ENCODE measurements at places on chromosomes 16 and 17. TPM values are rescaled to one million over a fixed set of nuclear protein-coding genes. Genes with fewer than 3 reads are reported as not detected.
A peak's percentile ranks its signal among the peaks of the same experiment; 100 is the strongest.

CACNG4 gene
- under 0.01 TPM for total RNA-seq

CHST4 gene
- under 0.01 TPM for total RNA-seq

SLC25A39 gene
- 49.2 TPM for total RNA-seq

ZNF423 gene
- under 0.01 TPM for total RNA-seq

TLCD2 gene
- total RNA-seq, result 0.83 TPM

NPIPA7 gene
- not detected for total RNA-seq

G6PC1 gene
- total RNA-seq, result not detected

TMIGD1 gene
- not detected for total RNA-seq

LDHD gene
- total RNA-seq, result not detected

PROCA1 gene
- total RNA-seq, result 0.36 TPM

GRCh38 chr17:17186551-17187505 lies 19.3 kb downstream of the PLD6 start:
- no peak for DNase-seq

- DNase-seq, result peak; percentile 45
These were observed 86.0 kb upstream of the LHX1 start for GRCh38 chr17:36851250-36851649.

DNA sequence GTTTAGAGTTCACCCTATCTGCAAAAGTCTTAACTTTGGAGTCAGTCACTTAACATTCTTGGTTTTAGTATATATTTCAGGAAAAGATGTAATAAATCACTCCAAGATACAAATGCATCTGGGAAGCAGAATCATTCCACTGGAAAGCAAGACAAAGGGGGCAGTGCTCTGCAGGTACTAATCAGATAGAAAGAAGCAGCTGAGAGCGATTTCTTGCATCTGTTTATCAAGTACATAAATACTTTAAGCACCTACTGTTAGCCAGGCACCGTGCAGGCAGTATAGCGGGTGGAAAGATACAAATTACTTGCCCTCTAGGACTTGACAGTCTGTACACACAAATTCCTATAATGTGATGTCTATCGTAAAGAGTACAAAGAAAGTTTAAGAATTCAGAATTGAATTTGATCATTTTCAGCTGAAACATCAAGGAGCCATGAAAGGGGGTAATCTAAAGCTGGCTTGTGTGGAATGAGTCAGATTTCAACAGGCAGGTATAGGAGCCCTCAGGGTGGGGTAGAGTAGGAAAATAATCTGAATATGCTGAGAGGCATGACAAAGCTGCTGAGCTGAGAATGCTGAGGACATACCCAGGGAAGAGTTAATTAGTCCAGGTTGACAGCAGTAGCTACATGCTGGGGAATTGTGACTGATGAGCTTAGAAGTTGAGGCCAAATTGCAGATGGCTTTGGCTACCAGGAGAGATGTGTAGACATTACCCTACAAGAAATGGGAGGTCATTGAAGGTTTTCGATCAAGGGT lies 110.2 kb downstream of the CA10 start:
- no peak for DNase-seq

- DNase-seq, result peak; percentile 62
These were observed 135.1 kb upstream of the NOL11 start for GRCh38 chr17:67582673-67583081.

- DNase-seq, result no peak
These were observed 150.1 kb downstream of the CYB561 start for GRCh38 chr17:63295839-63296590.

DNA sequence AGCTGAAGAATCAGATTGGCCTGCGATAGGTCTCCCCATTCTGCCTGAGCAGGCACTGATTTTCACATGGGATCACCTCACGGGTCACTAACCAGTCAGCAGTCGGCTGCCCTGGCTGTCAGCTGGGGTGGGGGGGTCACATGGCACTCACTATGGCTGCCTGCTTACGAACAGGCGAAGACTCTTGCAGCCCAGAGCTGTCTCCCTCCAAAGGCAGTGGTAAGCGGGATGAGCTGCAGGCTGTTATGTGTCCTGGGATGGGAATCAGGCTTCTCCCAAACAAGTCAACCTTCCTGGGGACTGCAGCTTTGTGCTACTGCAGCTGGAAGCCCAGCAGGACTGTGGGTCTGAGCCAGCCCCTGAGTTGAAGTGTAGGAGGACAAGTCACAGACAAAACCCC lies 29.0 kb upstream of the ADORA2B start:
- no peak for DNase-seq

- peak; percentile 98 for DNase-seq
These were observed 39.7 kb downstream of the TBCD start for GRCh38 chr17:82791532-82791931.

GRCh38 chr17:57605675-57606105 lies 139.4 kb downstream of the CCDC182 start:
- peak; percentile 55 for DNase-seq

DNA sequence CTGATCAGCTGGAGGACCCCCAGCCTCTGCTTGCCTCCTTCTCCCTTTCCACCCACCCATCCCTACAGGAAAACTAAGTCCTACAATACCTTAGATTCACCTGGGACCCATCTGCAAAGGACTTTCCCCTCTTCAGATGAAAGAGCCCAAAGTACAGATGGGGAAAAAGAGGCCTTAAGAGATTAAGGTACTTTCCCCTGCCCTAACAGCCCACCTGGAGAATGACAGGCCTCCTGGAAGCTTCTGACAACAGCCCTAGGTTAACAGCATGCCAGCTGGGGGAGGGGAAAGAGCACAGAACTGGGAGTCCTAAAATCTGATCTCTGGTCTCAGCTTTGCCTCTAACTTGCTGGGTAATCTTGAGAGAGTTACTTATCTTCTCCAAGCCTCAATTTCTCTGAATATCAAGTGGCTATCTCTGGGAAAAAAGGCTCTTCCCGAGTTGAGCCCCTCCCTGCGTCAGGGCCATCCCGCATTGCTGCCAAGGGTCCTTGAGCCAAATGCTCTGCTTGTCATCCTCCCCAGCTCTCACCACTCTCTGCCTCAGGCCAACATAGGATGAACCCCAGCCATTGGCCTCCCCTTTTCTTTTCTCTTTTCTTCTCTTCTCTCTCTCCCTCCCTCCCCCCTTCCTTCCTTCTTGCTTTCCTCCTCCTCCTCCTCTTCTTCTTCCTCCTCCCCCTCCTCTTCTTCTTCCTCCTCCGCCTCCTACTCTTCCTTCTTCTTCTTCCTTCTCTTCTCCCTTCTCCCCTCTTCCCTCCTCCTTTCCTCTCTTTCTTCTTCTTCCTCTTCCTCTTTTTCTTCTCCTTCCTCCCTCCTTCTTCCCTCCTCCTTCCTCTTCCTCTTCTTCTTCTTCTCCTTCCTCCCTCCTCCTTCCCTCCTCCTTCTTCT lies 22.5 kb upstream of the SP6 start:
- DNase-seq, result no peak

GRCh38 chr16:46583036-46583435 lies 38.1 kb downstream of the SHCBP1 start:
- no peak for DNase-seq

DNA sequence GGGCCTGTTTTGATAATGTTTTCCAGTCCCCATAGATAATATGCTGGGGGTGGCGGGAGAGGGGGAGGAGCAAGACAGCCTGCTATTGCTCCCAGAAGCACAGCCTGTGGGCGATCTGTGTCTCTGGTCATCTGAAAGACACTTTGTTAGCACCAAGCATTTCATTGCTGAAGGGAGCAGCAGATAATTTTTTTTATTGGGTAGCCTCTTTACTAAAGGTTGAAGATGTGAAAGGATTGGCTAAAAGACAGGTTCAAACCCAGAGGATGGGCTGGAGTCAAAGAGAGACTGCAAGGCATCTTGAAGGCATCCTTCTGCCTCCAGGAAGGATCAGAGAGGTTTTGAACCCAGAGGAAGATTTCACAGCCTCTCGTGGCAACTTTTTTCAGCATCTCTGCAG lies 60.6 kb downstream of the C17orf67 start:
- DNase-seq, result no peak

DNA sequence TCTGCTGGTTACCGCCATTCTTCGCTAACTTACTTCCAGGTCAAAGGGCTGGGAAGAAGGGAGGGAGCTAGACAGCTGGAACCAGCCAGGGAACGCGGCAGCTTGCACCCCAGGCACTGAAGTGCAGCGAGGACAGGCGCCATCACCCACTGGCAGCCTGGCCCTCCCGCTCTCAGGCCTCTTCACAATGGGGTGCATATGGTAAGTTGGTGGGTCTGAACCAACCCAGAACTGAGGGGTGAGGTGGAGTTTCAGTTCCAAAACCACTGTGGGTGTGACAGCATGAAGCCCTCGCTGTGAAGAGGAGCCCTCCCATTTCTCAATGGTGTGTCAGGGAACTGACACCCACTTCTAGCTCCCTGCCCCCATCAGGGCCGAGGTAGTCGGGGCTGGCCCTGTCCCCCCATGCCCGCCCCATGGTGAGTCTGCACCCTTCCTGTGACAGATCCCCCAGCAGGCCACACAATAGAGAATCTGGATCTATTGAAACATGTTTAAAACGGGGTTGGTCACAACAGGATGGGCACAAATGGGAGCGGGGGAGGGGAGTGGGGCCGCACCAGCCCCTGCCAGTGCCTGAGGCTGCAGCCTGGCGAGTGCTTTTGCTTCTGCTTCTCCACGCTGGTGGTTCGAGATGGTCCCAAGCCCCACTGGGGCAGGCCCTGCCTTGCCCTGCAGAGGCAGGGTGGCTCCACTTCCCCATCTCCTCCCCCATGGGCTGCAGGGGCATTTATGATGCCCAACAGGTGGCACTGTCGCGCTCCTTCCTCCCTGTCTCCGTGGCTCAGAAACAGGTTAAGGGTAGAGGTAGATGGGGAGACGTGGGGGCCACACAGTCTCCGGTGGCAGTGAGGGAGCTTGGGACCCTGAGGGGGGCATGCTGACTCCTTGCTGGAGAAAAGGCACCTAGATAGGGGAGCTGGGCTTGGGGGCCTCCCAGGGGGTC lies 2.3 kb downstream of the LIMD2 start:
- DNase-seq, result no peak

DNA sequence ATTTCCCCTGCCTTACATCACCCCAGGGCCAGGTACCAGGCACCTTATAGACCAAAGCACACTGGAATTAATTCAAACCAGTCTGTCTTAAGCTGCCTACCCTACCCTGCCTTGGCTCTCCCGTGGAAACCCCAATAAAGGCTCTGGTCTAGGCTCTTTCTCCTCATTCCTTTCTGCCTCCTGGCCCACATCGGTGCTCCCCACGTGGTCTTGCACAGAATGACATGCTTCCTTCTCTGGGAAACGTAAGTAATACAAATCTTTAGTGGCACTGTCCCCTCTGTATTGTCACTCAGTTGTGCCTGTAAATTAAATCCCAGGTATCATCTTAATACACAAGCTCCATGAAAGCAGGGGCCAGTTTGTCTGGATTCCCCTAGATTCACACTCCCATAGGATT lies 16.6 kb downstream of the KRT25 start:
- DNase-seq, result no peak

- DNase-seq, result peak; percentile 50
These were observed 26.5 kb downstream of the DUSP14 start for GRCh38 chr17:37516127-37516571.

- DNase-seq, result no peak
These were observed at the start of gene HNF1B for GRCh38 chr17:37744961-37745800. HNF1B (minus strand) TSS chr17:37745059; CDS start chr17:37744884, 175 bp downstream.

GRCh38 chr17:50308666-50309065 lies 34.4 kb downstream of the TMEM92 start:
- DNase-seq, result peak; percentile 74

- DNase-seq, result no peak
These were observed 94.7 kb downstream of the GOSR1 start for GRCh38 chr17:30571921-30572320.

DNA sequence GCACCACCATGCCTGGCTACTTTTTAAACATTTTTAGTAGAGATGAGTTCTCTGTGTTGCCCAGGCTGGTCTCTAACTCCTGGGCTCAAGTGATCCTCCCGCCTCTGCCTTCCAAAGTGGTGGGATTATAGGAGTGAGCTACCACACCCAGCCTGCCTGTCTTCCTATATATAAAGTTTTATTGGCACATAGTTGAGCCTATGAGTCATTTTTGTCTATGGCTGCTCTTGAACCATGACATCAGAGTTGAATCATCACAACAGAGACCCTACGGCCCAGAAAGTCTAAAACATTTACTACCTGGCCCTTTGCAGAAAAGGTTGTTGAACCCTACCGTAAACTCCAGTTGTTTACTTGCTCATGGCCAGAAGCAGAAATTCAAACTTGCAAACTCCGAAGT lies 7.9 kb downstream of the SEPTIN12 start:
- peak; percentile 23 for DNase-seq

DNA sequence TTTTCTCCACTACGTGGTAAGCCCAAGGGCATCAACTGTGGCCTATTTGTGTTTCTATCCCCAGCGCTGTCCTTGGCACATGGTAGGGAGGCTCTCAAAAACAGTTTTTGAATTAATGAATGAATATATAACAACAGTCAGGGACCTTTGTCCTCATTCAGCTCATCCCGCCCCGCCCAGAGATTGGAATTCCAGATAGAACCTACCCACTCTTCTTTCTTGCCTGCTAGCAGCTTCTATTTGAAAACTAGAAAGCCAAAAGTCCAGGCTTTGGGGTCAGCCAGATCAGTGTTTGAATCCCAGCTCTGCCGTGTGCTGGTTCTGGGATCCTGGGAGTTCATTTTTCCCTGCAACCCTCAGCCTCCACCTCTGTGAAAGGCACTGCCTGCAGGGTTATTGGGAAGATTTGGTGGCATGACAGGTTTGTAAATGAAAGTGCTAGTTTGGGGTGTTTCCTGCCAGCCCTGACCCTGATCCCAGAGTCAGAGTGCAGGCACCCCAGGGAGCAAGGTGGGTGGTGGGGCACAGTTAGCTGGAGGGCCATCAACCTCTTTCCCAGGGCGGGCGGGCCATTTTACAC lies 4.5 kb downstream of the NHERF1 start:
- DNase-seq, result no peak

- no peak for DNase-seq
These were observed 39.1 kb downstream of the BCAS3 start for GRCh38 chr17:60716766-60717165.

DNA sequence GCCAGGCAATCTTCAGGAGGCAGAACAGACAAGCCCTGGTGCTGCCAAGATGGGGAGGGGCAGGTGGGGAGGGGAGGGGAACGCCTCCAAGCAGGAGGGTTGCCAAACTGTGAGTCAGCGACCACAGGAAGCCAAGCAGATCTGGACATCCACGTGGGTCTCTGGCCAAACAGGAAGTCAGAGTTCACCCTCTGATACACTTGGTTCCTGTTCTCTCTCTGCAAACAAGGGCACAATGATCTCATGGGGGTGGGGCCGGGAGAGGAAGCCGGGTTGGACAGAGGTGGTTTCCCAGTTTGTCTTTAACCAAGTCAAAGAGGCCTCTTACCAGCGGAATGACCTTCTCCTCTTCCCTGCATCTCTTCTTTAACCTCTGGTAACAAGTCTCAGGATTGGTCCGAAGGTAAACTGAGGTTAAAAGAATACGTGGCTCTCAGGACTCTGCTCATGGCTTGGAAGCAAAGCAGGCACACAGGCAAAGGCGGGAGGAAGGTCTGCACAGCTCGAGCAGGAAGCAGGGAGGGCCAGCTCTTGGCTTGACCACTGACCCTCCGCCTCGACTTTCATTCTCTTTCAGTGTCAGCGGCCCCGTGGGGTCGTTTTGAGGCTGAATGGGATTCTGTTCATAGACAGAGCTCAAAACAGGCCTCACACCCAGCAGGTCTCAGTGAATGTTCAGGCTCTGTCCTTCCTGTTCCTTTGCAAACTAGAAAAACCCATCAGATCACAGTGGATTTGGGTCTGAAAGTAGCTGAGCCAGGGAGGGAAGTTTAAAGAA lies 32.9 kb downstream of the TK2 start:
- peak; percentile 99 for DNase-seq

GRCh38 chr17:45394913-45395568 lies 37.6 kb downstream of the ARHGAP27 start:
- peak; percentile 90 for DNase-seq

GRCh38 chr16:67723911-67724305 lies 4.8 kb upstream of the GFOD2 start:
- DNase-seq, result no peak
